ENCODE measurements at places on chromosomes 16 and 17.

- no peak for DNase-seq
Observed at GRCh38 chr17:50728881-50729765, 9.7 kb downstream of the LUC7L3 start.

GRCh38 chr16:11506741-11507305 is 79.9 kb downstream of the LITAF start:
- DNase-seq = no peak

DNA sequence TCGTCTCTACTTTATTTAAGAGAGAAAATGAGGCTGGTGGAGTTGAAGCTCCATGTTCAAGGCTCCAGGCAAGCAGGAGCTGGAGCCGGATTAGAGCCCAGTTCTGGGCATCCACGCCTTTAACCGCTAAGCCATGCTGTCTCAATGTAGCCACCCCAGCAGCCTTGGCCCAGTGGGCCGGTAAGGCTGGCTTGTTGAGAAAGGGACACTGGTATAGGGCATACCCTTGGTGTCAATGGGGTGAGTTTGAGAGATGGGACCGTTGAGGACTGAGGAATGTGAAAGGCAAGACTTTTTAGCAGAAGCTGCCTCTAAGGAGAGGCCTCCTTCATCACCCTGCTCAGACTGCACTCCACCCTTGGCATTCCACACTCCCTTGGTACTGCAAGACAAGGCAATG is 147.4 kb downstream of the CYLD start:
- no peak for DNase-seq

GRCh38 chr17:55986817-55987216 is 166.5 kb upstream of the ANKFN1 start:
- DNase-seq = no peak

GRCh38 chr16:71201054-71201453 is 29.5 kb downstream of the HYDIN start:
- no peak for DNase-seq

- DNase-seq = peak; percentile 7
Observed at GRCh38 chr17:74457146-74457819, 9.2 kb upstream of the CD300A start.

GRCh38 chr17:68384471-68384870 is 72.8 kb downstream of the WIPI1 start:
- DNase-seq = no peak

DNA sequence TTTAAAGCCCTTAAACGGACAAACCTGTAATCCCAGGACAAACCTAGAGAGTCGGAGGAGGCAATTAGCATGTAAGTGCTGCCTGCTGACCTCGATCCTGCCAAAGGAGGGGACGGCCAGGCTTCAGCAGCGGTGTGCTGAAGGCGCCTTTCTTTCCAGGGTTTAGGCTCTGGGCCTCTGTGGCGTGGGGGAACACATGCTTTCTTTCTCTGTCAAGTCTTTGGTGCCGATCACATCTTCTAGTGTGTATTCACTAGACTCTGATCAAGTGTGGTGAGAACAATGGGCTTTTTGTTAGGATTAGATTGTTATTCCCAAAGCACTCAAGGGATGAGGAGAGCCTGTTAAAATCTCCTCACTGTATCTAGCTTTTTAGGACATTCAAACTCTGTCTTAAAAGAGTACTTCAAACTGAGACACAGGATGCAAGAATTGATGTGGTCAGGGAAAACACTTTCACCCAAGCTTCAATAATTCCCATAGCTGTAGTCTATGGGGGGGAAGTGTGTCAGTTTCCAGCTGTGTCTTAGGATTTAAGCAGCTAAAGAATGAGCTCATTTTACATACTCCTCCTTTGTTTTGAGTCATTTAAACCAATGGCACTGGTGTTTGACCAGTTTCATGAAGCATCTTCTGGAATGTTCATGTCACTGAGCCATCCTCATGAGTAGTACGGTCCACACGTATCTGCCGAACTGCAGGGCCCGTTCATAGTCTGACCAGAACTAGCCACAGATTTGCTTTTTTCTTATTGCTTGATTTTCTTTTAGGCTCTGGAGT is 51.2 kb downstream of the RPA1 start:
- DNase-seq = no peak

GRCh38 chr17:79915850-79916430 is 76.7 kb upstream of the CBX4 start:
- no peak for DNase-seq

DNA sequence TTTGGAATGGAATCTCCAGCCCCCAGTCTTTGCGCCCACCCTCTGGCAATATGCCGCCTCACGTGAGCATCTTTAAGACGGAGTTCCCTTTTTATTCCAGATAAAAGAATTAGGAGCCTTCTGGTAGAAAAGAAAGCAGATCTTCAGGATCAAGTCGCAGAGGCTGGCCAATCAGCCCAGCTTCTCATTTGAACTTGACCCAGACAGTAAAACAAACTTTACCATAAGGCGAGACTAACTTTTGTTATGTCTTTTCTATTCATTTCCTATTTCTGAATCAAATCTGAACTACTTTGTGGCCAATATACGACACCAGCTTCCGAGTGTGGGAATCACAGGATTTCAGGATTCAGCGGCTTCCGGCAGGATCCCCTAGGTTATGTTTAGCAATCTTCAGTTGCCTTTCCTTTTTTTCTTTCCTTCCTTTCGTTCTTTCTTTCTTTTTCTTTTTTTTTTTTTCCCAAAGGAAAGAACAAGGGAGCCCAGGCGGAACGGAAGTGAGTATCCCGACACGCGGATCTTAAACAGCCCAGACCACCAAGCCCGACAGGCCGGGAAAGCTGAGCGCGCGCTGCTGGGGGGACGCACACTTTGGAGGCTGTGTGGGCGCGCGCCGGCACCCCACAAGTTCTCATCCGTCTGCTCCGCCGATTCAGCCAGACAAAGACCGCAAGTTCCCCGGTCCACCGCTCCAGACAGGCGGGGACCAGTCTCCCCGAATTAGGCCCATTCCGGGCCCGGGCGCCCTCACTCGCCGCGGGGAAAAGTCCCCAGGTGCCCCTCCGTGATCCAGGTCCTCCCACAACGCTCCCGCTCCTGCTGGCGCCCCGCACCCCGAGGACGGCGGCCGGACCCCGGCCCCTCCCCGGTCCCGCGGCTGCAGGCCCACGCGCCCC is 633 bp downstream of the TBC1D16 start:
- no peak for DNase-seq

DNA sequence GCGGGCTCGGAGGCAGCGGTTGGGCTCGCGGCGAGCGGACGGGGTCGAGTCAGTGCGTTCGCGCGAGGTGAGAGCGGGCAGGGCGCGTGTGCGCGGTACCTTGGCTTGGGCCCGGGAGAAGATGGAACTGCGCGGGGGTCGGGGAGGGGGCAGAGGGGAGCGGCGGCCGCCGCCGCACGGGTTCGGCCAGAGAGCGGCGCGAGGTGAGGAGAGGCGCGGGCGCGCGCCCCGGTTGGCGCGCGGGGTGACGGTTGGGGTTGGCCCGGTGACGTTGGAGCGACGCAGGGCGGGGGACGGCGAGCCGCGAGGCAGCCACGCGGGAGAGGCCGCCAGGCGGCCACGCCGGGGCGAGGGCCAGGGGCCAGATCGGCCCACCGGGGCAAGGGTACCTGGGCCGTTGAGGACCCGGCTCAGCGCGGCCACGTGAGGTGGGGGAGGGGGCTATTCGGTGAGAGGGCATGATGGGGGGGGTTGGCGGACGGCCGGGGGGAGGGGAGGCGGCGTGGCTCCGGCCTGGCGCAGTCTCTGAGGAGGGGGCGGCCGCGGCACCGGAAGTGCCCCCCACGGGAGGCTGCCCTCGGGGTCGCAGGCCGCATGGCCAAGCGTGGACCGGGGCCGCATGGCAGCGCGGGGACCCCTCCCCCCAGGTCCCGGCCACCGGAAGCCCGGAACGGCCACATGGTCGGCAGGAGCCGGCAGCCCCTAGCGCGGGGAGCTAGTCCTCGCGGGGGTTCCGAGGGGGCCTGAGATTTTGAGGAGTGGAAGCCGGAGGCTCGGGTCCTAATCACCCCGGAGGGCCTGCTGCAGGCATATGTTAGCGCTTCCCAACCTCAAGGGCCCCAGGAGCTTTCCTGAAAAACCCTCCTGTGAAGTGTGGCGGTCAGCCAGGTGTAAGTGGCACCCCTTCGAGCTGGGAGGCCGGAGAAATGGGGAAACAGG is 527 bp downstream of the EIF5A start:
- no peak for DNase-seq

GRCh38 chr17:27430882-27431491 is 25.3 kb upstream of the KSR1 start:
- no peak for DNase-seq

DNA sequence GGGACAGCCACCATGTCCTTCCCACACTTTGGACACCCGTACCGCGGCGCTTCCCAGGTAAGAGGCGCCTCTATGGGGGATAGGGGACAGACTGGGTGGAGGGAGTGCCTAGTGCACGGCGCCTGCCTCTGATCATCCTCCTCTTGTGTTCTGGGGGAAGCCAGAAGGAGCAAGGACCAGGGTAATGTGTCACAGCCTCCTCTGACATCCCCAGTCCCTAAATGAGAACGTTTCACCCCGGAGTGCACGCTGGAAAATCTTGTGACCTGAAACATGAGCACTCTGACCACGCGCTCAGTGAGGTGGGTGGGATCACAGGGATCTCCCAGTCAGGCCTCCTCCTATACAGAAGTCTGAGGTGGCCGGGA is 1.1 kb downstream of the IRX6 start:
- no peak for DNase-seq

GRCh38 chr16:72188541-72188940 is 16.6 kb upstream of the PMFBP1 start:
- DNase-seq = no peak

GRCh38 chr17:40621019-40621418 is 26.6 kb downstream of the SMARCE1 start:
- no peak for DNase-seq

DNA sequence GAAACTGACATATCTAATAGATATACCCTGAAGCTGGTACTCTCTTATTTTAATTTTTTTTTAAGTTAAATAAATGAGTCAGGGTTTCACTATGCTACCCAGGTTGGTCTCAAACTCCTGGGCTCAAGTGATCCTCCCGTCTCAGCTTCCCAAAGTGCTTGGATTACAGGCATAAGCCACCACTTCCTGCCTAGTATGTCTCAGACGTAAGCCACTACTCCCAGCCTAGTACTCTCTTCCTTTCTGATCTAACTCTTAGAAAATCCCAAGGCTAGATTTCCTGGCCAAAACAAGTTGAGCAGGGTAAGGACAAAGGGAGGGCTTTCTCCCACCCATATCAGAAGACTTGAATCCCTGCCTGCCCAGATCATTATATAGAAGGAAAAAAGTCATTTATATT is 33.7 kb downstream of the HOXB1 start:
- no peak for DNase-seq

- no peak for DNase-seq
Observed at GRCh38 chr16:26951950-26952349, 114.8 kb upstream of the C16orf82 start.

- peak; percentile 24 for DNase-seq
Observed at GRCh38 chr16:69105501-69106361, at the start of gene HAS3. HAS3 (plus strand) TSS chr16:69105653; CDS start chr16:69109396, 3,743 bp downstream.

- peak; percentile 25 for DNase-seq
Observed at GRCh38 chr17:40697297-40697696, 6.3 kb downstream of the KRT24 start.

GRCh38 chr16:52578829-52579498 is 32.0 kb upstream of the TOX3 start:
- DNase-seq = no peak

DNA sequence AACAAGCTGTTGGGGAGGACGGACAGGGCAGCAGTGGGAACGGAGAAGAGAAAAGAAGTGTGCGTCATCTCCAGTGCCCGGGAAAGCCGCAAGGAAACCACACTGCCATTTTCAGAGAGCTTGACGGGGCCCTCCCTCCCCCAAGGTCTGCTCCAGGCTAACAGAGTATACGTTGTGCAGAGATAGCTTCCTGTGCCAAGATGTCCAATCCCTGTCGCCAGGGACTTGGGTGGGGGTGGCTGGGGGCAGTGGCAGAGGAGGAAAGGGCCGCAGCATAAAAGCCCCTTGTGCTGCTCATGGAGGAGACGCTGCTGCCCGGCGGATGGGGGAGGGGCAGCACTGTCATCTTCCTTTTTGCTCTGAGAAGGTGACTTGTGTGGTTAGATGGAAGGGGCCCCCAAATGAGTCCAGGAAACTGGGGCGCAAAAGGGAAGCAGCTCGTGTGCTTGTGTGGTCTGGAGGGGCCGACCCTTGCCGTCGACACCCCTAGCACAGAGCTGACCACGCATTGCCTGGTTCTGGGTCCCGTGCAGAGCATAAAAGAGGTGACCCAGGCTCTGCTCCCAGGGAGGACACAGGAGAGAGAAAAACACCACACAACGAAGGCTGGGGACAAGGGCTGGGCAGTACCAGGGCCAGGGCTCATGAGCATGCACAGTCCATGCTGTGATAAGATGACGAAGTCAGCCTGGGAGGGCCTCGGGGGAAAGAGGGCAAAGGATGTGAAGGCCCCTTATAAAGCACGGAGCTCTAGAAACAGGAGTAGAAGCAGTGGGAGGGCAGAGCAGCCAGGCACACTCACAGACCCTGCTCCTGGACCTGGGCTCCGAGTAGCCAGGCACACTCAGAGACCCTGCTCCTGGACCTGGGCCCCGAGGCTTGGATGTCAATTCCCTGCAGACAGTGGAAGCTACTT is 372.7 kb downstream of the SLC39A11 start:
- DNase-seq = no peak

DNA sequence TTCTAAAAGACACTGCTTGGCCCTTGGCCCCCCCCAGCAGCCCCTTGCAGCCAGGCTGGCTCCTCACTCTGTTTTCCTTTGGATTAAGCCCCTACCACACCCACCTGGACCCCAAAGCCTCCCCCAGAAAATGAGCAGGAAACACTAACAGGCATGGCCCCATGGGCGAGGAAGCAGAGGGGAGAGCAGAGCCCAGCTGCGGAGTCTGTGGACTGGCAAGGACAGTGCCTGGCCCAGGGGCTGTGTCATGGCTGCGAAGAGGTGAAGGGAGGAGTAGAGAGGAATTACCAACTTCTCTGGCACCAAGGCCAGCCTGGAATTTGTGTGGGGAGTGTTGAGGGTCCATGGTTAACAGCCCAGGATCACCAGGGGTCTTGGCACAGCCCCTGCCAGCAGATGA is 47.4 kb downstream of the MRC2 start:
- no peak for DNase-seq

- DNase-seq = no peak
Observed at GRCh38 chr17:78595135-78595810, 18.1 kb upstream of the DNAH17 start.

- peak; percentile 13 for DNase-seq
Observed at GRCh38 chr17:41734139-41734948, at the start of gene HAP1. HAP1 (minus strand) TSS chr17:41734643; CDS start chr17:41734634, 9 bp downstream.

- DNase-seq = no peak
Observed at GRCh38 chr17:15233022-15233805, 31.9 kb downstream of the PMP22 start.

- DNase-seq = no peak
Observed at GRCh38 chr16:5575646-5576245, 478.2 kb upstream of the EEF2KMT start.

All from NCI-H748 treated with DMSO at 0.1 percent for 48 hours (cell line).